ENCODE measurements at places on chromosomes 16 and 17. TPM values are rescaled to one million over a fixed set of nuclear protein-coding genes. Genes with fewer than 3 reads are reported as not detected.

- H3K4me3 ChIP-seq, result no peak overlapping the region
- peaks cover 8% of the 10 kb centered on the region for H3K4me1 ChIP-seq
- no peaks in the 10 kb centered on the region for H3K27me3 ChIP-seq
Observed at GRCh38 chr16:54068212-54068611, 218.4 kb downstream of the IRX3 start.

DNA sequence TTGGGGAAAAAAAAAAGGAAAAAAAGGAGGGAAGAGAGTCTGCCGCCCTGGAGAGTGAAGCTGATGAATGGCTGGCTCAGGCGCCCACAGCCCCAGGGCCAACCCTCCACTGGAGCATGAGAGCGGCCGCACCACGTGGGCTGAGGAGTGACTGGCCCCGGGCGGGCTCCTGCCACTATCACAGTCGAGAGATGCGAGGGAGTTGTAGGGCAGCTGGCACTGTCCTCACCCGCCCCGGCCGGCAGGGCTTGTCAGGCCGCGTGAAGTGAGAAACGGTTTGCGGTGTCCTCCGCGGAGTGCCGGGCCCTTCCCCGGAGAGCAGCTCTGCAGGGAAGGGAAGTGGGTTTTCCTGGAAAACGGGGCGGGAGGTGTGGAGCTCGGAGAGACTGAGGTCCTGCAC, 45.9 kb downstream of the JPH3 start:
- no peaks in the 10 kb centered on the region for H3K4me1 ChIP-seq
- H3K27me3 ChIP-seq, result peaks cover 38% of the 10 kb centered on the region
- no peak overlapping the region for H3K4me3 ChIP-seq
- DNase-seq, result no peak

- peaks cover 56% of the 10 kb centered on the region for H3K36me3 ChIP-seq
- peaks cover 10% of the 10 kb centered on the region for H3K4me1 ChIP-seq
- no peak overlapping the region for H3K27ac ChIP-seq
- no peak for DNase-seq
- H3K27me3 ChIP-seq, result no peaks in the 10 kb centered on the region
Observed at GRCh38 chr16:15593235-15593634, 49.7 kb downstream of the MARF1 start.

DNA sequence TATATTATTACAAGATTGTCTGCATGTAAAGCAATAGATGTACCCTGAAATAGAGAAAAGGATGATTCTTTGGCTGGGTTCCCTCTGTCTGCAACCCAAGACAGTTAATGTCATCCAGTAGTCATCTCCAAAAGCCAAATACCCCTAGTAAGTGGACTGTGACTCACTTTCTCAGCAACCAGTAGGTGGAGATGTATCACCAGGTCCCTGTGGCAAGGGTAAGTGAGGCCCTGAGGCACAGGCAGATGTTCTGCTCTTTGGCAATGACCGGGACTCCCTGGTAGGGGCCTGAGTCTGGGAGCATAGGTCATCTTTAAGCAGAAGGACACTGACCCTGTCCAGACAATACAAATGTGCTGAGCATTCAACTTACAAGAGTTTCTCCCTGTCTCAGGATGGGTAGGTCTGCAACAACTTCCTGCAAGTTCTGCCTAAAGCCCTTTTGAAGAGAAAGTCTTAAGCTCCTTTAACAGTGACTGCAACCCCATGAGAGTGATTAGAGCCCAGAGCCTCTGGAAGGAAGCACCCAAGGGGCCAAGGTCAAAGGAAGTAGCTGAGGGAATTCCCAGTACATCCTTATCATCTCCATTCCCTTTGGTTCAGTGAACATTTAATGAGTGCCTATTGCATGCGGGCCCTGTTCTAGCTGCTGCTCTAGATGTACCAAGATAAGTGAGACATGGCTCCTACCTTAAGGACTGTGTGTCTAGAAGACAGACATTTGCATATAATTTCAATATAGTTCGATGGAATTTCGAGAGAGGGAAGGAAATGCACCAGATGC, 31.9 kb downstream of the PMP22 start:
- peaks cover 45% of the 10 kb centered on the region for H3K4me1 ChIP-seq
- H3K27me3 ChIP-seq, result no peaks in the 10 kb centered on the region
- H3K27ac ChIP-seq, result no peak overlapping the region
- no peak for DNase-seq

GRCh38 chr16:4358831-4359561, 7.9 kb upstream of the PAM16 start:
- no peaks in the 10 kb centered on the region for H3K27me3 ChIP-seq
- H3K27ac ChIP-seq, result no peak overlapping the region
- no peaks in the 10 kb centered on the region for H3K4me1 ChIP-seq
- no peak overlapping the region for H3K4me3 ChIP-seq
- H3K36me3 ChIP-seq, result peaks cover 95% of the 10 kb centered on the region

TMEM238L gene
- total RNA-seq, result 72.4 TPM

Data from stomach (tissue), 19 donors.